ENCODE measurements at places on chromosomes 7 and 10. TPM values are rescaled to one million over a fixed set of nuclear protein-coding genes. Genes with fewer than 3 reads are reported as not detected.

Gene ANXA8
- not detected for total RNA-seq

Gene NME8
- not detected for total RNA-seq

Gene SPOCK2
- total RNA-seq, result 69.2 TPM

- no peaks in the 10 kb centered on the region for H3K36me3 ChIP-seq
- no peaks in the 10 kb centered on the region for H3K4me1 ChIP-seq
- no peak for DNase-seq
- no peak overlapping the region for H3K27ac ChIP-seq
Measured at GRCh38 chr7:37672926-37673325, 10.6 kb upstream of the GPR141 start.

DNA sequence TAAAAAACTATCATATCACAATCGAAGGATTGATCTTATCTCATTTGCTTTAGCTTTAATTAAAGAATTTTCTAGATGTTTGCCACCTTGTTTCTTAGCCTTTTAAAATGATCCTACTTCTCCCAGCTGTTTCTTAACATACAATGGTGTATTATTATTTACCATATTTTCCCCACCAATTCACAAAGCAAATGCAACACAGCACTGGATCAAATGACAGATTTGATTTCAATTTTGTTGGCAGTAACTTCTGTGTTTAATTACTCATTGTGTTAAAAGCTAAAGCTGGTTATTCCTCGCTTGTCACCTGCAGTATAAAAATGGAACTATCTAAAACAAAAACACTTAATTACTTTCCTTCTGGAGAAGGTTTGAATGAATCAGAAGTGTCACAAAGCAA lies 19.6 kb downstream of the SVIL start:
- no peak overlapping the region for H3K4me3 ChIP-seq
- no peaks in the 10 kb centered on the region for H3K27me3 ChIP-seq
- H3K4me1 ChIP-seq, result no peaks in the 10 kb centered on the region
- H3K27ac ChIP-seq, result no peak overlapping the region

DNA sequence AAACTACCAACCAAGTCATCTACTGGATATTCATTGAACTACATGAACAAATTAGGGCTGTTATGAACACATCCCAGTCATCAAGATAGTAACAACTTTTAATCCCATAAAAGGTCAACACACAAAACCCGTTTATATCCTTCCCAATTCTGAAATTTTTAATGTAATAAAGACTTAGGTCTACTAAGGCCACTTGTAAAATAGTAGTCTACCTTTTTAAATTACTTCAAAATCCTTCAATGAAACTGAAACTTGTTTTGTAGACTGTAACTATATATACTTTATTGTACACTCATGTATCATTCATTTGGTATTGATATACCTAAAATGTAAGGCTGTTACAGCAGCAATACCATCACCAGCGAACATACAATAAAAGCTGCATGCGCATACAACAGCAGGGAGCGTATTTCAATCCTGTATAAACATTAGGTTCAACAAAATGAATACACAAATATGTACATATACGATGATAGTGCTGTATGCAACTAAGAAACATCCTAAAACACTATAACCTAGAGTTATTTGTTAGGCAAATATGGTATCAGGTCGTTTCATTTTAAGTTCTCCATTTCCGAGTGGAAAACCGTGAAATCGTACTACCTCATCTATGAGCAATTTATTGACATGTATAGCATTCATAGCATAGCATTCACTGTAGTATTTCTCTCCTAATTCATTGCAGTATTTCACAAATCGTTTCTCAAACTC lies 973 bp downstream of the ATAD1 start:
- no peak for DNase-seq
- no peaks in the 10 kb centered on the region for H3K36me3 ChIP-seq
- H3K27me3 ChIP-seq, result no peaks in the 10 kb centered on the region
- H3K27ac ChIP-seq, result peak overlapping the region; percentile 86
- peak overlapping the region; percentile 70 for H3K4me3 ChIP-seq

DNA sequence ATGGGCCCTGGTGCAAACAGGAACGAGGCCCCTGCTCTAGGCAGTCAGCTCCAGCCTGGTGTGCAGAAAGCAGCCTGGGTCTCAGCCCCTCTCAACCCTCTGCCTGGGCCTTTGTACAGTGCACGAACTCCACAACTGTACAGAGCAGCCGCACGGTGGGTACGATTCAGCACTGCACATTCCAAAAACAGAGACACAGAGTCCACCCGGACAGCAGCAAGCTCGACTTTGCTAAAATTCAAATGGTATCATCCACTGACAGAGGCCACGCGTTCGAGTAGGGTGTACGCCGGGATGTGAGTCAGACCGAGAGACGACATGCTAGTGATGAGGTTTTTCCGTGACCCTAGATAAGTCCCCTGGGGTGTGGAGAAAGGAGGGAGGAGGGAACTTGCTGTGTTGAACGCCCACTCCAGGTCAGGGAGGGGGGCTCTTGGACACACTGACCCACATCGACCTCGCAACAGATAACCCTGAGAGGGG lies 65.6 kb upstream of the PDGFA start:
- H3K27ac ChIP-seq, result no peak overlapping the region
- no peaks in the 10 kb centered on the region for H3K36me3 ChIP-seq
- H3K4me3 ChIP-seq, result no peak overlapping the region
- H3K4me1 ChIP-seq, result peaks cover 25% of the 10 kb centered on the region

DNA sequence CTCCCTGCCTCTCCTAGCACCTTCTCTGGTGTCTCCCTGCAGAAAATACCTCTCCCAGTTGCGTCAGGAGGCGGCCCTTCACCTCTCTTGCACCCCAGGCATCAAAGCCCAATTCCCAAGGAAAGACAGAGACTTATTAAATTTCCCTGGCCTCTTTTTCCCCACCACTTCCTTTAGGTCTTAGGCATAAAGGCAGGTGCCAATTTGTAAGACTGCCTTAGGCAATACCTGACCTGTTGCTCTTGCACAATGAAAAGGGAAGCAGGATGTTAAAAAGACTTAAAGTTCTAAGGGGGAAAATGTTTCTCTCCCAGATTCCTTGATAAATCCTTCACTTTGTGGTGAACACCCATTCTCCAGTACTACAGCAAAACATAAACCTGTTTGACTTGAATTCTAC lies 186.7 kb downstream of the SLC25A13 start:
- H3K27me3 ChIP-seq, result no peaks in the 10 kb centered on the region
- H3K36me3 ChIP-seq, result no peaks in the 10 kb centered on the region
- H3K4me3 ChIP-seq, result no peak overlapping the region
- DNase-seq, result no peak

DNA sequence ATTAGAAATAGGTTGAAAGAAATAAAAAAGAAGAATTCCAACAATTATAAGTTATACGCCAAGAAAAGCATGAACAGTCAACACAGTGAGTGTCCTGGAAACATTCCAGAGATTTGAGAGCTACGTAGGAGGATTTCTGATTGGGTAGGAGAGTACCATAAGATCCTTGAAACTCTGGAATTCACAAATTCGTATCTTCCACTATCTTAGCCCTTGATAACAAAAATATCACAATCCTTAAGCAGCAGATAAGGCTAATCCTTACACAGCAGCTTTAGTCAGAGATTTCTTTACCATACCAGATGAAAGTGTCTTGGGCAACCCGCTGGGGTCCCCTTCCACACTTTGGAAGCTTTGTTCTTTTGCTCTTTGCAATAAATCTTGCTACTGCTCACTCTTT lies 8.2 kb downstream of the TPK1 start:
- no peak overlapping the region for H3K4me3 ChIP-seq
- no peaks in the 10 kb centered on the region for H3K27me3 ChIP-seq
- no peak overlapping the region for H3K27ac ChIP-seq
- H3K36me3 ChIP-seq, result no peaks in the 10 kb centered on the region
- H3K4me1 ChIP-seq, result peaks cover 29% of the 10 kb centered on the region

Data from CD8-positive, alpha-beta memory T cell (primary cell).